GM20000 (cell line): ENCODE measurements at places on chromosomes 5 and 9.

- DNase-seq = no peak
These were observed 188.0 kb downstream of the XRCC4 start for GRCh38 chr5:83265318-83265717.

- peak; percentile 65 for DNase-seq
These were observed 756 bp downstream of the VAV2 start for GRCh38 chr9:133991214-133991921.

DNA sequence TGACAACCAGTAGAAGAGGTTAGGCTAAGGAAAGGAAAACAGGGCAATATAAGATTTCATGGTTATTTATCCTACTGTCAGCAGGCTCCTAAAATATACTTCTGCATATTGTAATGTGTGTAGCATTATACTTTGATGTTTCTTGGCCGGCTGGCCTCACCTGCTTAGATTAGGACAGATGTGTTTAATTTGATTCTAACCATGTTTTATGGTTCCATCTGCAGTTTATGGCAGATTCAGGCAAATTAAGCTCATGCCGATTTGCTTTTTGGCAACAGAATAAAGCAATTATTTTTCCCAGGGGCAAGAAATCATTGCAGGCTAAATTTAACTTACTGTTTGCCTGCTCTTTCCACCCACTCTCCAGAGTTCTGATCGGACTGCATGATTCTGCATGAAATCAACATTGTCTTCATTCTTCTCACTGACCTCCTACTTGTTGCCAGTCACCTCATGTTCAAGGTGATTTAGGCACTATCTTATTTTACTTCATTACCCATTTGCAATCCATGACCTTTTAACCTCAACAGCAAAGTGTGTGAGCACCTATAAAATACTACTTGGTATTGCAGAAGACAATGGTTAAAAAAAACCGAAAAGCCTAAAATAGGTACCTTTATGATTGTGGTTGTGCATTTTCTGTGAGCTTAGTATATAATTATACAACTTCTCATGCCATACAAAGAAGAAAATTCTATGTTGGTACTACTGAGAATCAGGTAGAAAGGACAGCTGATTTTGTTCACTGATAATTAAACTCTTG, 125.2 kb downstream of the EDIL3 start:
- no peak for DNase-seq

DNA sequence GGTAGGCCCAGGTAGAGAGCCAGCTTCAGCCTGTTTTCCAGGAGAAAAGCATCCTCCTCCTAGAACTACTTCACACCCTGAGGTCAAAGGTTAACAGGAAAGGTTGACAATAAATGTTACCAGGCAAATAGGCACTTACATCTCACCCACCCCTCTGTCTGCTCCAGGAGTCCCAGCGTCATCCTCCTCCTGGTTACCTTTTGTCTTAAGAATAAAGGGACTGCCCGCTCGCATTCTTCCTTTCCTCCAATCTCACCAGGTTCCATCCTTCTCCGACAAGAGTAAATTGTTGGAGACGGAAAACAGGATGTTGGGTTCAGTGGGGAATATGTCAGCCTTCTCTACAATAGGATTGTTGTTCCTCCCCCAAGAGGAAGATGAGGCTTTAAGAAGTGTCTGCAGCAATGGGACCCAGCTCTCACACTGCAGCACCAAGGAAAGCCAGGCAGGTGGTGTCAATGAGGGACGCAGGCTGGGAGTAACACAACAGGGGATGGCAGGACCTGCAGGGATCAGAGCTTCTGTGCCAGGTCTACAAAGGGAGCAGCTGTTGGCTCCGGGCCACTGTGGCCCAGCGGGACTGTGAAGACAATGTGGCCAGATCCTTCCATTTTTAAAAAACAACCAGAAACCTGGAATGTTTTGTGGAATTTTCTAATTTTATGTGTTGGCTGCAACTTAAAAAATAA, 29.0 kb downstream of the FAT2 start:
- no peak for DNase-seq

- no peak for DNase-seq
These were observed 231.0 kb downstream of the FRMD3 start for GRCh38 chr9:83307066-83307724.

DNA sequence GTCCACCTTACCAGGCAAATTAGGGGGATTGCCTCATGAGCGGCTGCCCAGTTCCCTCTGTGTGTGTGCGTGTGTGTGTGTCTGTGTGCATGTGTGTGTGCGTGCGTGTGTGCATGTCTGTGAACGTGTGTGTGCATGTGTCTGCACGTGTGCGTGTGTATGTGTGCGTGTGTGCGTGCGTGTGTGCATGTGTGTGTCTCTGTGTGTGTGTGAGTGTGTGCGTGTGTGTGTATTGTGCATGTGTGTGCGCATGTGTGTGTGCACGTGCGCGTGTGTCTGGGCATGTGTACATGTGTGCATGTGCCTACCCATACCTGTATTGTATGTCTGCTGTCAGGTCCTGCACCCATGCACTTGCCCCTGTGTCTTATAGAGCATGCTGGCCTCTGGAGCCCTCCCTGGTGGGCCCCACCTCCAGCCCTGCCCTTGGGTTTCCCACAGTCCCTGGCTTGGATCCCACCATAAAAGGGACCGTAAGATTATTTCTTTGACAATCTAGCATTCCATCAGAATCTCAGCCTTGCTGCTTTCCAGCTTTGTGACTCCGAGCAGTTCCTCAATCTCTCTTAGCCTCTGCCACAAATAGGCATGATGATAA, 9.3 kb downstream of the PSD2 start:
- DNase-seq = no peak

GRCh38 chr5:141039517-141039916, 11.7 kb upstream of the PCDHB1 start:
- no peak for DNase-seq

DNA sequence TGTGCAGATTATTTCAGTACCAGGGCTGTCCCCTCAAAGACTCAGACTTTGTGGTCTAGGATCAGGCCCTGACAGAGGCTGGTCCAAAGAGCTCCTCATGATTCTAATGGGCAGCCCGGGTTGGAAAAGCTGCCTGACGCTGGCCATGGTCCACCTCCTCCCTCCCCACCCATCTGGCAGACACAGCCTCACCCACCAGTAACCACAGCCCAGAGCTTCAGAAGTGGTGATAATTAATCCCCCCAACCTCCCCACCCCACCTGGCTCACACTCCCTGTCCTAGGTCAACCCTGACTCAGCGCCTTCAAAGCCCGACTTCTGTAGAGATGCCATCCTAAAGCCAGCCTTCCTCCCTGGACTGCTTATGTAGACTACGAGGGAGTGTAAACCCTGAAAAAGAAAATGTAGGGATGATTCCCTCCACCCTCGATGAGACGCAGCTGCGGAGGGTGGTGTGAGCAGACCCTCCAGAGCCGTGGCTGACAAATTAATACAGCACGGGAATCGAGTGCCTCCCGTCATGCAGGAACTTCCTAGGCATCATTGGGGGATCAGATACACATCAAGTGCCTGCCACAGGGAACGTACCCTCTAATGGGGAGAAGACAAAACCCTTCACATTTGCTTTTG, 7.0 kb downstream of the UBE2QL1 start:
- DNase-seq = no peak

DNA sequence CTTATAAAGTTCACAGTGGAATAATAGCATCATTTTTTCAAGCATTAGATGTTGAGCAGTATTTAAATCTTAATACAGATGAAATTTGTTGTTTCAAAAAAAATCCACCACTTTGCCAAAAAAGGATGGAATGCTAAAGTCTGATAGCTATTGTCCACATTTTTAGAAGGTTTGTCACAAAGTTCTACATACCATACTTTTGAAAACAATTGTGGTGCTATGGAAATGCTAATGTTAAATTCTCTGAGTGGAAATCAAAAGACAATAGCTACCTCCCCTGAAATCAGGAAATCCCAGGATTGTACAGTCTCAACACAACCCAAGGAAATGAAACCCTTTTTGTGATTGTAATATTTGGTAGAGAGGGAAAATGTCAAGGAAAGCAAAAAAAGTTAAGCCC, 19.3 kb upstream of the GRAMD2B start:
- DNase-seq = no peak

DNA sequence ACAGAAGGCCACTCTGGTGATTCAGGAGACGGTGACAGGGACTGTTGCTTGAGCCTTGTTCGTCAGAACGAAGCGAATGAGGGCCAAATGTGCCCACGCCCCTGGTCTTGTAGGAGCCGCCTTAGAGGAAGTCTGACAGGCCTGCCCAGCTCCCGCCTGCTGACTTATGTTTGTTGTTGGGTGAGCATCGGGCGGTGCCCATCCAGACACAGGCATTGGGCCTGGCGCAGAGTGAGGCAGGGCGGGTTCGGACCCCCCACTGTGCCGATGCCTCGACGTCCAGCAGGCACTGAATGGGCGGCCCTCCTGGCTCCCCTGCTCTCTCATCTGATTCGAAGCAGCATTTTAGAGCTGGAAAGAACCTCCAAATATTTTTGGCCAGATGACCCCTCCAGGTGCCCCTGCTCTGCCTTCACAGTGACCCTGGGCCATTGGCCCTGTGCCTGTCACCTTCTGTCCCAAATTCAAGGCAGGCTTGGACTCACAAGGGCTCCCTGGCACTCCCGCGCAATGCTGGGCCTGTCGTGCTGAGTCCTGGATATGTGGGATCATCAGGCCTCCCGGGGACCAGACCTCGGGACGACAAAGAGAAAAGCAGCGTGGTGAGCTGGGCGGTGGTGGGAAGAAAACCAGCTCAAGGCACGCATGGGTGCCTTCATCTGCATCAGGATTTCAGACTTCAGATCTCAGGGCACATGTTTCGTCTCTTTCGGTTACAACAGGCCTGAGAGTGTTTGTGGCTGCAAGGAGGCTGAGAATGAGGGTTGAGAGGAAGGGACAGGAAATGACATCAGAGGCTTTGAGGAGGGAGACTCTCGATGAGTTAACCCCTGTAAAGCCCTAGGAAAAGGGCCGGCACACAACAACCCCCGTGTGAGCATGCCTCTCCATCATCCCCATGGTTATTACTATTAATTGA, 37.1 kb upstream of the OLFM1 start:
- DNase-seq = no peak

DNA sequence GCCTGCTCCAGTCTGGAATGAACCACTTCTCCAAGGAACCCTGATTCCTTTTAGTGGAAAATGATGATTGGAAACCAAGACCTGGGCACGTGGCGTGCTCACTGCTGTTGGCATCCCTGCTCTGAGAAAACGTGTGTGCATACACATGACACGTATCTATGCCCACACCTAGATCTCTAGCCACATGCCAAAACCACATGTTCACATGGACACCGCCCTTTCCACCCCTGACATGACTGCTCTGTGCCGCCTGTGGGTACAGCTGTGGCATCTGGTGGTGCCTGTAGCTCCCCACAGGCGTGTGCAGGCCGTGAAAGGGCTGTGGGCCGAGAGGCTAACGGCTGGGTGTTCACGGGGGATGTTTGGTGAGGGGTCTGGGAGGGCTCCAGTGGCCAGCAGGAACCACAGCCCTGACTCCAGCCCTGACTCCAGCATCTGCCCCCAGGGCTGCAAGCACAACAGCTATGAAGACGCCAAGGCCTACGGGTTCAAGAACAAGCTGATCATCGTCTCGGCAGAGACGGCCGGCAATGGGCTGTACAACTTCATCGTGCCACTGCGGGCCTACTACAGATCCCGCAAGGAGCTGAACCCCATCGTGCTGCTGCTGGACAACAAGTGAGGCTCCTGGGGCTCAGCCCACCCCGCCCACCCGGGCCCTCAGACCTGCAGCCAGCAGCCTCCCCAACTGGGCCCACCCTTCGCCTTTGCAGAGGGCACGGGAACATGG, 75.1 kb downstream of the KCNT1 start:
- DNase-seq = no peak

DNA sequence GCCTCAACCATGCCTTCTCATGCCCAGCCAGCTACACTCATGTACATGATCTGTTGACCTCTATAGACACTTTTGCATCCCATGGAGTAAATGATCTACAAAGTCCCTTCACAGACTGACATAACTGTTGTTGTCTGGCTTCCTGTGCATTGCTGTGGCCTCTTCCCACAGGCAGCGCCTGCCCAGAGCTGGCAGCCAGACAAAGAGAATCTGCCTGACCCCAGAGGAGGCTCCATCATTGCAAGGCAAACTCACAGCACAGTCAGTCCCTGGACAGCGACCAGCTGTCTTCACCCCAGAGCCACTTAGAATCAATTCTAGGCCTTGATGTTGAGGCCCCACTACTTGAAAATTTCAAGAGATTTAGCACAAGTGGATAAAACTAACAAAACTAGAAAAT, 65.5 kb downstream of the INSYN2B start:
- DNase-seq = no peak

DNA sequence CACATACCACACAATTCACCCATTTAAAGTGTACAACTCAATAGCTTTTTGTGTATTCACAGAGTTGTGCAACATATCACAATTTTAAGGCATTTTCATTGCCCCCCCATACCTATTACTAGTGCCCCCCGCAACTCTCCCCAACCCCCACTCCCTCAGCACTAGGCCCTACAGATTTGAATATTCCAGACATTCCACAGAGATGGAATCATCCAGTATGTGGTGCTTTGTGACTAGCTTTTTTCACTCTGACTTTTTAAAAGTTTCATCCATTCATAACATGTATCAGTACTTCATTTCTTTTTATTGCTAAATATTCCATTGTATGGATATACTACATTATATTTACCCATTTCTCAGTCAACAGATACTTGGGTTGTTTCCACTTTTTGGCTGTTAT, 102.9 kb upstream of the LRRTM2 start:
- no peak for DNase-seq

- DNase-seq = no peak
These were observed 327.7 kb downstream of the PIK3R1 start for GRCh38 chr5:68543212-68543611.

- DNase-seq = no peak
These were observed 143.0 kb downstream of the XRCC4 start for GRCh38 chr5:83220331-83220730.

GRCh38 chr5:58121391-58121790, 338.5 kb downstream of the PLK2 start:
- no peak for DNase-seq

GRCh38 chr9:117555964-117556629, 141.2 kb upstream of the ASTN2 start:
- DNase-seq = peak; percentile 49

GRCh38 chr9:79945495-79945894, 373.7 kb downstream of the TLE4 start:
- DNase-seq = no peak

GRCh38 chr9:76087976-76088375, 197.5 kb downstream of the PCSK5 start:
- no peak for DNase-seq

GRCh38 chr5:34930870-34931269, 1.5 kb downstream of the DNAJC21 start:
- no peak for DNase-seq

- no peak for DNase-seq
These were observed 383.5 kb downstream of the GLIS3 start for GRCh38 chr9:3916411-3916810.

GRCh38 chr5:132210944-132211343, 16.7 kb downstream of the P4HA2 start:
- DNase-seq = no peak

DNA sequence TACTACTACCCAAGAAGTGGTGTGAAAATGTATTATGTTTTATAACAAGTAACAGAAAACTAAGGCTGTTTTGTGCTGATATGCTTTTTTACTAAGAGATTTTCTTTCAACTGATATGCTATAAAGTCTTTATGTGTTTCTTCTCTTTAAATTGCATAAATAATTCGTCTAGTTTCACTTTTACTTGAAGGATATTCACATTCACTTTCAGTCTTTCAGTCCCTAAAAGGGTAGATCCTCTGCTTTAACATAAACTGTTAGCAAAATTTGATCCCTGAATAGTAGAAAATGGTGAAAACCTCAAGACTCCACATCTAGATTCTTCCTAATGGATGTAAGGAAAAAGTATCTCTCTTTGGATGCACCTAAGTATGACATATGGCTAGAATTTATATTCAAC, 69.0 kb upstream of the FST start:
- DNase-seq = peak; percentile 22

GRCh38 chr5:84370176-84370575, 14.5 kb downstream of the EDIL3 start:
- no peak for DNase-seq
